Daoy (cell line): ENCODE measurements at places on chromosomes 1 and 21.

GRCh38 chr21:34820051-34820450 lies 151.3 kb downstream of the CLIC6 start:
- no peak for DNase-seq

GRCh38 chr1:88014131-88014530 lies 669.9 kb upstream of the PKN2 start:
- DNase-seq: no peak

- DNase-seq: peak; percentile 64
These were observed 102.8 kb downstream of the RIPK4 start for GRCh38 chr21:41663805-41664788.

DNA sequence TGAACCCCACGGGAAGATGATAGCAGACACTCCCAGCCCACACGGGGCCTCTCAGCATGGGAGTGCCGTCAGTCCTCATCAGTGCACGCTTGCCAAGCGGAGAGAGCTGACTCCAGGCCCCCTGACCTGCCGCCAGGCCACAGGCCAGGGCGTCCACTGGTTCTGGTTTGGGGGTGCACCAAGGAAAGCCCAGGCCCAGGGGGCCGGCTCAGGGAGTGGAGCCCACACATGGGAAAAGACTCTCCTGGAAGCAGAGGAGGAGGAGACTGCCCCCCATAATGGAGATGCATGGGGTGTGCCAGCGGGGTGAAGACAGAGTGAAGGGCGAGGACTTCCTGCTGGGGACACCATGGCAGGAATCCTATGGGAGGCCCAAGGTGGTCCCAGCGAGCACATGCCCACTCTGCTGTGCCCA lies 6.4 kb downstream of the TRIM11 start:
- DNase-seq: no peak

- peak; percentile 63 for DNase-seq
These were observed 26.2 kb downstream of the NEK2 start for GRCh38 chr1:211648980-211649934.

GRCh38 chr1:215022741-215023141 lies 59.8 kb upstream of the KCNK2 start:
- DNase-seq: no peak

- no peak for DNase-seq
These were observed 486.9 kb upstream of the USP24 start for GRCh38 chr1:55702064-55702463.

GRCh38 chr1:168112673-168113305 lies 23.9 kb downstream of the GPR161 start:
- DNase-seq: peak; percentile 90

GRCh38 chr1:10942542-10942912 lies 69.9 kb upstream of the TARDBP start:
- no peak for DNase-seq

GRCh38 chr1:193451606-193452005 lies 265.2 kb upstream of the B3GALT2 start:
- no peak for DNase-seq

- no peak for DNase-seq
These were observed 143.8 kb downstream of the DAB1 start for GRCh38 chr1:57279909-57280666.

GRCh38 chr1:87004857-87005256 lies 90.4 kb downstream of the HS2ST1 start:
- DNase-seq: no peak

GRCh38 chr1:212671342-212672031 lies 28.2 kb downstream of the BATF3 start:
- peak; percentile 94 for DNase-seq
